NCI-H1105 (cell line): ENCODE measurements at places on chromosomes 7 and 10.

- no peak for DNase-seq
Measured at GRCh38 chr7:101258243-101258731, 13.4 kb upstream of the FIS1 start.

DNA sequence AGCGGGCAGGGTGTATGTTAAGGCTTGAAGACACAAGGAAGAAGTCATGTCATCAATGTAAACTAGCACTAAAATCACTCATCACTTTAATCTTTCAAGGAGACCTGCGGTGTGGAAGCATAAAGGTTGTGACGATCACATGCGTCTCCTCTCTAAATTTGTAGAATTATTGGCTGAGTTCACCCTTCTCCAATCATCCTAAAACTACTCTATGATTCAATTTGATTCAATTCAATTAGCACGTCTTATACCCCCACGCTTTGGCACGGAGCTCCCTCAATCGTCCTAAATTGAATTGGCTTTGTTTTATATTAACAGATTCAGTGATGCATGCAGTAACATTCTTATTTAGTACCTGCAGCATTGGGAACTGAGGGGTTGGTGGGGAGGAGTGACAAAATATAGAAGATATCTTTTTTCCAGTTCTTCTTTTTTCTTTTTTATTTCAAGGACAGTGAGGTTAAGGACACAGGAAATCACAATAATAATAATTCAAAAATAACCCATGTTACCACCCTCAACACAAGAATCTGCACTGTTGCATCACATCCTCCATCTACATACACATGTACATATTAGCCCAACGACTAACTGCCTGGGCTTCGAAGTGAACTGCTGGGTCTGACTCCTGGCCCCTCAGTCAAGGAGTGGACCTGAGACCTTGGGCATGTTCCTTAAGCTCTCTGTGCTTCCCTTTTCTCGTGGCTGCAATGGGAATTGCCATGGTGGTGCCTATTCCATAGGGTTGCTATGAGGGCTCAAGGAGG is 86.5 kb downstream of the LSM5 start:
- DNase-seq: no peak

GRCh38 chr10:94115725-94116124 is 122.0 kb downstream of the PLCE1 start:
- DNase-seq: no peak

- DNase-seq: no peak
Measured at GRCh38 chr7:65390588-65390987, 16.9 kb downstream of the ZNF92 start.

GRCh38 chr7:87566311-87566900 is 34.3 kb downstream of the ABCB1 start:
- DNase-seq: no peak

GRCh38 chr7:121620953-121621606 is 225.0 kb upstream of the FAM3C start:
- no peak for DNase-seq

- DNase-seq: no peak
Measured at GRCh38 chr10:131650771-131651673, 249.8 kb upstream of the PPP2R2D start.

DNA sequence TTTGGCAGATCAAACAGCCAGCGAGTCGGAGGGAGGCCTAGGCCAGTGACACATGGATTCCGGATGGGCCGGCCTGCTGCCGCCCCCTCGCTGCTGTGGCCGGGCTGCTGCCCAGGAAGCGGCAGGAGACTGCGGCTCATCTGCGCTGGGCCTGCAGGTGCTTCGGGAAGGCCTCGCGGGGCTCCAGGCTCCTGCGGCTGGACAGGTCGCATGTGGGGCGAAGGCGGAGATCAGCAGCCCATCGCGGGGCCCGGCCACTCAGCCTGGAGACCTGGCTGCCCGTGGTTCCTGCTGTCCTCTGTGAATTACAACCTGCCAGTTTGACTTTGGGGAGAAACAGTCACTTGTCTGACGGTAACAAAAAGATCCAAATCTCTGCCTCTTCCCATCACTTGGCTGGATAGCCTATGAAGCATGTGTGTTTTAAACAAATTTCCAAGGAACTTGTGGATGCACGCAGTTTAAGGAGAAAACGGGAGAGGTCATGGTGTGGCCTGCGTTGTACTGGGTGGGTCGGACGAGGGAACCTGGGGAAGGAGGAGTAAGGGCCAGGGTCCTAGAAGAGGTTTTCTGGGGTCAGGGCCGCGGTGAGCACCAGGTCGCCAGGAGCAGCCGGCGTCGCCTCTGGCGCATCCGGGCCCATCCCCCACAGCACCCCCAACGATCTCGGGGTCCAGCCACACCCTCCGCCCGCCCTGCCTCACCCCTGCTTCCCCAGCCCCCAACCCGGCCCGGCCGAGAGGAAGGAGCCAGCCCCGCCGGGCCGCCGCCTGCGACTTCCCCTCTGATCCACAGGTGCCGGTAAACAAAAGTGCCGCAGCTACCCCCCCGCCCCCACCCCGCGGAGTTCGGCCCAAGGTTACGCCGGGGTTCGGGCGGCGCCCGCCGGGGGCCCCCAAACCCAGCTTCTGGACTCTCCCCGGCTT is 1.6 kb downstream of the SPOCK2 start:
- no peak for DNase-seq

GRCh38 chr7:78438433-78438832 is 639.9 kb downstream of the PHTF2 start:
- DNase-seq: no peak
